ENCODE measurements at places on chromosomes 1 and 21.

DNA sequence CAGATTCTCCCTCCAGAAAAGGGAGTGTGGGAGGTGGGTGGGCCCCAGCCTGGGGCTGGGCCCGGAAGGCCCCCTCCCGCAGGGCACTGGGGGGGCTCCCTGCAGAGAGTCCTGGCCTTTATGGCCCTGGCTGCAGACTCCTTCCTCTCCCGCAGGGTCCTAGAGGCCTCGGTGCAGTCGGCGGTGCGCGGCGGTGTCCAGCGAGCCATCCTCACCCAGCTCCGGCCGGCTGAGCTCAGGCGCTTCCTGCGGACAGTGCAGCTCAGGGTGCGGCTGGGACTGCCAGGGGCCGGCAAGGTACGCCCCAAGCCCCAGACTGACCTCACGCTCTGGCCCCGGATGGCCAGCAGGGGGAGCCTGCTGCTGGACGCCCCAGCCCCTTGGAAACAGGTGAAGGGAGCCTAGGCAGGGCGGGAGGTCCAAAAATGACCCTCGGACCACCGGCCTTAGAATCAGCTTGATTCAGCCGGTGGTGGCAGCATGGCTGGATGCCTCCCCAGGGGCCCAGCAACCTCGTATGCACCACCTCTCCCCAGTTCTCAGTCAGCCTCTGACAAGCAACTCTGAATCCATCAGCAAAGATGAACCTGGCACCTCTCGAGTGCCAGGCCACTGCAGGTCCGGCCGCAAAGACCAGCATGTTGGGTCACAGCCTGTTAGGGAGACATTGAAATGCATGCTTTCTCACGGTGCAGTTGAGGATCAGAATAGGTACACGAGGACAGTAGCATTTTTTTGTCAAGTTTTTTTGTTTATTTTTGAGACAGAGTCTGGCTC, 20.6 kb downstream of the MTHFR start:
- DNase-seq, result peak; percentile 20

- no peak for DNase-seq
These were observed 18.6 kb downstream of the TMEM81 start for GRCh38 chr1:205065666-205066065.

DNA sequence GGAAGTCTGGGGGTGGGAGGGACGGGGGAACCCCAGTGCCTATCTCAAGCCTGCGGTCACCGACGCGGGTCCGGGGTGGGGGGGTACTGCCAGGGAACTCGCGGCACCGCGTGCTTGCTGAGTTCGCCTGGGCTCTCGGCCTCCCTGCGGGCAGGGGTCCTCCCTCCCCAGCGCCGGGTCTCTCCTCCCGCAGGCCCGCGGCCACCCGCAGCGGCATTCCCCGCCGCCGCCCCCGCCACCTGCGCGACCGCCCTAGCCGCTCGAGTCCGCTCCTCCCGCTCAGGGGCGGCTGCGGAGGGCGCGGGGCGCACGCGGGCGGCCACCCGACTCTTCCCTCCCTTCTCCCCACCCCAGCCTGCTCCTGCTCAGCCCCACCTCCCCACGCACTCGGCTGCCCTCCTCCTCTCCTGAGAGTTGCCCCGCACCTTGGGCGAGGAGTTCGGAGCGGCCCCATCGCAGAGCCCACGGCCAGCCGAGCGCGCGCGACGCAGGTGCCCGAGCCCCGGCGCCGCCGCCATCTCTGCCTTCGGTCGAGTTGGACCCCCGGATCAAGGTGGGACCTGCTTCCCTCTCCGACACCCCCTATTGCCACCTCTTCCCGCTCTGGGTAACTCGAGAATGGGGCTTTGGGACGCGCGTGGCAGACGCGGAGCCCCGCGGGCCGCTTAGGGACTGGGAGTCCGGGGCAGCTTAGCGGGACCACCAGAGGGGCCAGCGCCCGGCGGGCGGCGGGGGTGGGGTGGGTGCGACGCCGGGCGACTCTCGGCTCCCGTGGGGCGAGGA, 105.0 kb downstream of the LEPR start:
- no peak for DNase-seq

DNA sequence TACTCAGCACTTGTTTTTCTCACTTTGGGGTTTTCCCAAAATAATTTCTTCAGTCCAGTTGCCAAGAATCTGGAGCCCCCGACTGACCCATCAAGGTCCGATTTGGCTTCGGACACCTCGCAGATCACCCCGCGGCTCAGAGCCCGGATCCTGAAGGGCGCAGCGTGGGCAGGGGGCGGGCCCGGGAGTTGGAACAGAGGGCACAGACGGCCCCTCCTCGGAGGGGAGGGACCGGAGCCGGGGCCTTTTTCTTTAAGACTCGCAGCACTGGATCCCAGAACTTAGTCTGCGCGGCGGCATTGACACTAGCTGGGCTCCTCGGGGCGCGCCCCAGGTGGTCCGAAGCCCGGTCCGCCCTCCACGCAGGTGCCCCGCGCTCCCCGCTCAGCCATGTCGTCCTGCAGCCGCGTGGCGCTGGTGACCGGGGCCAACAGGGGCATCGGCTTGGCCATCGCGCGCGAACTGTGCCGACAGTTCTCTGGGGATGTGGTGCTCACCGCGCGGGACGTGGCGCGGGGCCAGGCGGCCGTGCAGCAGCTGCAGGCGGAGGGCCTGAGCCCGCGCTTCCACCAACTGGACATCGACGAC, at the start of gene CBR3:
Gene CBR3 (plus strand): TSS at position 277 of the 588 bp plus-strand sequence. CDS start 114 bp downstream, at position 391.
- DNase-seq, result no peak

DNA sequence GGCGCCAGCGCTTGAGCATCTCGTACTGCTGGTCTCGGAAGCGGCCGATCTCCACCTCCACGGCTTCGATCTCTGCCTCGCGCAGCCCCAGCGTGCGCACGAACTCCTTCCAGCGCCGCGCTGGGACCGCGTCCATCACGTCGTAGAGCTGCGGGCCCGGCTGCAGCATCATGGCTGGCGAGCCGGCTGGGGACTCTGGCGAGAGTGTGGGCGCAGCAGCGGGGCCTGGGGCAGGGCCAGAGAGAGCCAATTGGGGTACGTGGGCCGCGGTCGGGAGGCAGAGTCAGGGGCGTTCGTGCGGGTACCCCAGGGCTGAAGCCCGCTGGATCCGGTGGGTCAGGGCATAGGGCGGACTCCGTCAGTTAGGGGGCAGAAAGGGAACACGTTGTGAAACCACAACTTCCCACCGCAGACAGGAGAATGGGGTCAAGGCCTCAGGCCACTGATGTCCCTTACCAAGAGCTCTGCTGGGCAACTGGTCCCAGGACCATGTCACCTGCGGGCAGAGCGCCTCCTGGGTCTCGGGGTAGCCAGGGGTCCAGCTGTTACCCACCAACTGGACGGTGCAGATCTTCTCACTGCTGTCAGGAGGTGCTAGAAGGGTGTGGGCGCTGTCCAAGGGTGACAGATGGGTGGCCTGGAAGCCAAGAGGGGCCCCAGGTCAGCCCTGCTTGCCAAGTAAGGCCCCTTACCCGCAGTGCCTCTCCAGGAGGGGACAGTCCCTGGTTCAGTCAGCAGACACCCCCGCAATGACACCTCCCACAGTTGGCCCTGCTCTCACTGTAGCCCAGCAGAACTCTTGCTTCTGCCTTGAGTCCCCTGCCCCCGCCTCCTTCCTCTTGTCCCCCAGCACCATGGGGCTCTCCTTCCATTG, 4.2 kb downstream of the TNFRSF25 start:
- no peak for DNase-seq

DNA sequence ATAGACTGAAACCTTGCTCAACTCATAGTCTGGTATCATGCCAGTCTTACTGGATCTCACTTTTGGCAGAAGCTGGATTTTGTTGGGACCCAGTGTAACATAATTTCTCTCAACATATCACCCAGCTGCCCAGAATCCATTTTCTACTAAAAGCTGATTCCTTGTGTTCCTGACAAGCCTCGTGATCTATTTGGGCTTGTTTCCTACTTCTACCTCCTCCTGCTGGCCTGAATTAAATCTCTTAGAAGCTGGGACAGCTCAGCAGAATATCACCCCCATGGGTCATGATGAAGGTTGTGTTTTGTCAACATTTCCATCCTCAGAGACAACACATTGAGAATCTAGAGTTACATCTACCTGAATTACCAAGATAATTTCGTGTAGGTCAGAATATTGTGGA, 7.7 kb downstream of the GOLT1A start:
- DNase-seq, result no peak

GRCh38 chr1:239608469-239608868, 222.1 kb downstream of the CHRM3 start:
- no peak for DNase-seq

All from stimulated activated CD8-positive, alpha-beta memory T cell treated with anti-CD3 and anti-CD28 coated beads, Interleukin-7, amount 100 ng/mL, for 48 hours (primary cell).